ENCODE measurements at places on chromosomes 4 and X. TPM values are rescaled to one million over a fixed set of nuclear protein-coding genes. Genes with fewer than 3 reads are reported as not detected.

The GRIPAP1 gene
- 23.4 TPM for polyA plus RNA-seq

The TRIM75 gene
- not detected for polyA plus RNA-seq

The MAGED4 gene
- 13.1 TPM for polyA plus RNA-seq

The SLC2A9 gene
- 5.0 TPM for polyA plus RNA-seq

The F11 gene
- not detected for polyA plus RNA-seq

The CHIC1 gene
- polyA plus RNA-seq = 6.9 TPM

The NUDT11 gene
- 5.6 TPM for polyA plus RNA-seq

The DDX53 gene
- polyA plus RNA-seq = not detected

The HOPX gene
- polyA plus RNA-seq = not detected

The TLR2 gene
- 0.05 TPM for polyA plus RNA-seq

The SMR3B gene
- not detected for polyA plus RNA-seq

The CSAG3 gene
- not detected for polyA plus RNA-seq

The BEND4 gene
- not detected for polyA plus RNA-seq

The GJB1 gene
- not detected for polyA plus RNA-seq

The SLC34A2 gene
- 0.02 TPM for polyA plus RNA-seq

The CDKN2AIP gene
- 12.0 TPM for polyA plus RNA-seq

The AP1AR gene
- polyA plus RNA-seq = 3.3 TPM

The HSFX2 gene
- 0.29 TPM for polyA plus RNA-seq

The TLR10 gene
- polyA plus RNA-seq = not detected

The TEX11 gene
- not detected for polyA plus RNA-seq

The AFM gene
- polyA plus RNA-seq = not detected

The COL4A6 gene
- 0.09 TPM for polyA plus RNA-seq

The LETM1 gene
- 13.6 TPM for polyA plus RNA-seq

The NR0B1 gene
- polyA plus RNA-seq = 0.05 TPM

The TRPC3 gene
- 0.43 TPM for polyA plus RNA-seq

The PNMA6F gene
- not detected for polyA plus RNA-seq

The POLN gene
- 0.91 TPM for polyA plus RNA-seq

The NR3C2 gene
- 0.18 TPM for polyA plus RNA-seq

The ANOS1 gene
- polyA plus RNA-seq = 0.74 TPM

The DNAAF6 gene
- not detected for polyA plus RNA-seq

The PAGE2B gene
- polyA plus RNA-seq = not detected

The SPACA5B gene
- not detected for polyA plus RNA-seq

The CTAG1B gene
- polyA plus RNA-seq = not detected

The USP53 gene
- polyA plus RNA-seq = 70.5 TPM

The NOX1 gene
- not detected for polyA plus RNA-seq

The ATP2B3 gene
- polyA plus RNA-seq = not detected

The FAM156B gene
- 49.5 TPM for polyA plus RNA-seq

The SPANXN3 gene
- not detected for polyA plus RNA-seq

The INTS6L gene
- 4.2 TPM for polyA plus RNA-seq

The SMIM10 gene
- 5.2 TPM for polyA plus RNA-seq

The PAGE1 gene
- polyA plus RNA-seq = not detected

The ATG4A gene
- 6.9 TPM for polyA plus RNA-seq

The TMEM129 gene
- polyA plus RNA-seq = 23.7 TPM

The ARHGAP24 gene
- 21.9 TPM for polyA plus RNA-seq

The LNX1 gene
- polyA plus RNA-seq = 0.09 TPM

The SLC49A3 gene
- polyA plus RNA-seq = 1.6 TPM

The RASL11B gene
- 0.22 TPM for polyA plus RNA-seq

The RIPPLY1 gene
- not detected for polyA plus RNA-seq

The SPANXN5 gene
- polyA plus RNA-seq = not detected

The GUF1 gene
- polyA plus RNA-seq = 13.1 TPM

The ARR3 gene
- not detected for polyA plus RNA-seq

The RBMXL3 gene
- polyA plus RNA-seq = not detected

The RIBC1 gene
- not detected for polyA plus RNA-seq

The HSD17B10 gene
- polyA plus RNA-seq = 156 TPM

The KCNIP4 gene
- polyA plus RNA-seq = not detected

Measured in BJ (cell line).